IPS DF 6.9 (cell line): ENCODE measurements at places on chromosomes 3 and 15.

DNA sequence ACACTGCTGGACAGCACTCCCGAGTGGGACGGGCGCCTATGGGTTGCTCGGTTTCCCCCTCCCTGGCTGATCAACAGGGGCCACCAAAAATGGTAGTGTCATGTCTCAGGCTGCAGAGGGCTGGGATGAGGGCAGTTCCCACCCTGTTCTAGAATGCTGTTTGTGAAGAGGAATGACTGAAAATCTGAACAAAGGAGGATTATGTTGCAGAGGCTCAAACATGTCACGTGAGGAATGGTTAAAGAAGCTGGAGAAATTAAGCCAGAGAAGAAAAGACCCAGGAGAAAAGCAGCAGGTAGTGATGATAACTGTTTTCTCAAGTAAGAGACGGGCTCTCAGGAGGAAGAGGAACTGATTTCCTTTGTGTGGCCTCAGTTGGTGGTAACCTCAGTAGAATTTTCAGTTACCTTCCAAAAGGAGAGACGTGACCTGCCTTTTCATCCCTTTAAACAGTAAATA, 10.4 kb downstream of the SPG21 start:
- H3K27ac ChIP-seq: no peak overlapping the region
- H3K4me3 ChIP-seq: no peak overlapping the region
- 0 out of 2 replicates have a peak, but pooled peaks cover 2% of the 10 kb centered on the region for H3K4me1 ChIP-seq

GRCh38 chr3:116863822-116864589, 154.4 kb downstream of the TUSC7 start:
- peak overlapping the region; percentile 36; the same call in 1 of the 2 replicates for H3K4me3 ChIP-seq
- H3K27me3 ChIP-seq: no peaks in the 10 kb centered on the region
- no peaks in the 10 kb centered on the region for H3K4me1 ChIP-seq
- no peak overlapping the region for H3K27ac ChIP-seq

DNA sequence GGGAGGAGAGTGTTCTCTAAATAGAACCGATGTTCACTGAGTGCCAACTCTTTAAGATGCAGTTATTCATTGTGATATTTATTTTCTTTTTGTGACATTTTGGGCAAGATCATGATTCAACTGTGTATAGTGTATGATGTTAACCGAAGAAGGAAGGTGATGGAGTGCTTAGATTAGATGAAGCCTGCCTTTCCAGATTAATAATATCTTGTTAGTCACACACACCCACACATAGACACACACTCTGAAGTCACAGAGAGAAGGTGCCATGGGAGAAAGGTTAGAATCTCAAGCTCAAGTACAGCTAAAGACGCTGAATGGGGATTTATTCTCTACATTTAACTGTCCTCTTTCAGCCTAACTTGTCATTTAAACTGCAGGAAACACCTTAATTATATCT, 77.0 kb downstream of the SLC9A9 start:
- no peak overlapping the region for H3K27ac ChIP-seq
- no peaks in the 10 kb centered on the region; the same call in 1 of the 2 replicates for H3K4me1 ChIP-seq
- H3K4me3 ChIP-seq: no peak overlapping the region
- H3K27me3 ChIP-seq: no peaks in the 10 kb centered on the region
- H3K36me3 ChIP-seq: no peaks in the 10 kb centered on the region

DNA sequence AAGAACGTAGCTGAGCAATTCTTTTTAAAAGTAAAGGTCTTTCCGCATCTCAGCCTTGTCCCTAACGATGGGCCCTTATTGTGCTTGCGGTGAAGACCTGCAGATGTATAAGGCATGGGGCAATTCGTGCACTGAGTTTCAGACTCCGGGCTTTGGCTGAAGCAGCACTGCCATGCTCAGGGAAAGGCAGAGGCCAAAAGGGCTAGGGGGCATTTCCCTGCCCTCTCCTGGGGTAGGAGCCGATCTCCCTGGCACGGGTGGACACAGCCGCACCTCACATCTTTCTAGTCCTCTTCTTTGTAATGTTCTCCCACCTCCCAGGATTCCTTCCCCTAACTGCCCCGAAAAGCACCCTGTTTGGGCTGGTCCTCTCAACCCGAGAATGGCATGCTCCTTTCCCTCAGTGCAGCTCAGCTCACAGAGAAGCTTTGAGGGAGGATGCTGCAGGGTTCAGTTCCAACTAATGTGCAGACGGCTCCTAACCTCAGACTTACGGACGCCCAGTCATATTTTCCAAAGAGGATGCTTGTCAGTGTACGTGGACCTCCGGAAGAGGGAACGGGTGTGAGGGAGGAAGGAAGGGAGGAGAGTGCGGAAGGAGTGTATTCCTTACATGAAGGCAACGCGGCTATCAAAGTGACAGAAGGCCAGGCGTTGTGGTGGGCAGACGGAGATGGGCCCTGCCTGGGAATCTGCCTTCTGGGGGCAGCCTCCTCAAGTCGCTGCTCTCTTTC, 61.2 kb downstream of the SYNM start:
- no peaks in the 10 kb centered on the region for H3K27me3 ChIP-seq
- H3K4me1 ChIP-seq: no peaks in the 10 kb centered on the region
- no peaks in the 10 kb centered on the region for H3K36me3 ChIP-seq
- H3K27ac ChIP-seq: no peak overlapping the region
- H3K4me3 ChIP-seq: no peak overlapping the region
- DNase-seq: no peak

DNA sequence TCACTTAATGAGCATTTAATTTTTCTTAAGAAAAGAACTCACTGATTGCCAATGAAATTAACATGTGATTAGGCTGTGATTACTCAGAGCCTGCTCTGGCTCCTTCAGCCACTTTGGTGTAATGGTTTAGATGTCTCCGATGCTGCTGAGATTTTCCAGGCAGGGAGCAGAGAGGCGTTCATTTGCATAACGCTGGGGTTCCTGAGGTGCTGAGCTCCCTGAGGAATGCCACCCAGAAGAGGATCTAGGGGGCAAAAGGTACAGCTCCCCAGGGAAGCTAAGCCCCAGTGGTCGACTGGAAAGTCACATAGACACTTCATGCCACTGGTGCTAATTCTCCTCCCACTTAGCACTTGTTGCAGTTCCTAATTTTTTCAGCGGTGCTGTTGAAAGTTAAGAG, 119.5 kb downstream of the USP13 start:
- H3K36me3 ChIP-seq: peaks cover 7% of the 10 kb centered on the region; the same call in 1 of the 2 replicates
- H3K27ac ChIP-seq: no peak overlapping the region
- H3K4me1 ChIP-seq: peaks cover 2% of the 10 kb centered on the region; the same call in 1 of the 2 replicates
- no peak overlapping the region for H3K4me3 ChIP-seq
- H3K27me3 ChIP-seq: no peaks in the 10 kb centered on the region

DNA sequence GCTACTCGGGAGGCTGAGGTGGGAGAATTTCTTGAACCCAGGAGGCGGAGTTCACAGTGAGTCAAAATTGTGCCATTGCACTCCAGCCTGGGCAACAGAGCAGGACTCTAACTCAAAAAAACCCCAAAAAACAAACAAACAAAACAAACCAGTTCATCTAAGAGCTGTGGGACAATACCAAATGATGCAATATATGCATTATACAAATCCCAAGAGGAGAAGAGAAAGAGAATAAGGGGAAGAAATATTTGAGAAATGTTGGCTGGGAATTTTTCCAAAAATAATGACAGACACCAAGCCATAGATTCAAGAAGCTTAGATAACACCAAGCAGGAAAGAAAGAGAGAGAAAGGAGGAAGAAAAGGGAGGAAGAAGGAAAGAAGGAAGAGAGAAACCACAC, 82.5 kb downstream of the KLF13 start:
- H3K27me3 ChIP-seq: no peaks in the 10 kb centered on the region
- H3K27ac ChIP-seq: no peak overlapping the region
- H3K4me3 ChIP-seq: no peak overlapping the region
- no peaks in the 10 kb centered on the region for H3K36me3 ChIP-seq

DNA sequence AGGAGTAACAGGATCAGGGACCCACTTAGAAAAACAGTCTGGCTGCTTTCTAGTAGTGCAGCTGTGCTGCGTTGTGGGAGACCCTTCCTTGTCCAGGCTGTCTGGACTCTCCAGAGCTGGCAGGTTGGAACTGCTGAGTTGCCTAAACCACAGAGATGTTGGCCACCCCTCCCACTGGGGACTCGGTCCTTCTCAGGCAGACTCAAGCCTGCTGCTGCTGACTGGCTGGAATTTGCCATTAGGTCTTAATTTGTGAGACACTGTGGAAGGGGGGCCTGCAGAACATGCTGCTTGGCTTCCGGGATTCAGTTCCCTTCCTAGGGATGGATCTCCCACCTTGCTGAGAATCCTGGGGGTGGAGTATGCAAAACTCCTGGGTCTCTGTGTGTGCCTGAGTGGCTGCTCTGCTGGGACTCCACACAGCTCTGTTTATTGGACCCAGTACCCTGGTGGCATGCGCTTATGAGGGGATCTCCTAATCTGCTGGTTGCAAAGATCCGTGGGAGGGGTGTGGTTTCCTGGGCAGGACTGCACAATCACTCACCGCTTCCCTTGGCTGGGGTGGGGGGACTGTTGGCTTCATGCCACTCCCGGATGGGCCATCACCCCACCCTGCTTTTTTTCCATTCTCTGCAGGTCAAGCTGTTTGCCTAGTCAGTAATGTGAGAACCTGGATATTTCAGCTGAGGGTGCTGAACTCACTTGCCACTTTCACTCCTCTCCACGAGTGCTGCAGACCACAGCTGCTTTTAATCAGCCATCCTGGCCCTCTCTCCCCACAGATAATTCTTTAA, 150.5 kb downstream of the CFAP20DC start:
- no peaks in the 10 kb centered on the region for H3K27me3 ChIP-seq
- no peak for DNase-seq
- H3K36me3 ChIP-seq: peaks cover 2% of the 10 kb centered on the region; the same call in 1 of the 2 replicates

DNA sequence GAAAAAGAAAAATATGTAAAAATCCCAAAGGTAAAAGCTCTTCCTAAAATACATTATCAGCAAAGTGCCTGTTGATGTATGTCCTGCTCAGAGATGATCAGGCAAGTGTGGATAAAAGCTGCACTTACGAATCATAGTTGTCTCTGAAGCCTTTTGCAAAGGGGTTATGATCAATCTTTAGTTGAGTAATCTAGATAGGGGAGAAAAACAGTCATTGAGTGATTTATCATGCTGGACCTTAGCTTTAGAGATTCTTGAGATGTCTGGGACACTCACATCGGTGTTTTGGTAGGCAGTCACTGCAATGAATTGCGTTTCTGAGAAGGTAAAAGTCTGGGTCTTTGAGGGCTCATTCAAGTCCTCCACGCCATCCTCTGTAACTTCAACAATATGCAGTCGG, 3.7 kb downstream of the EOMES start:
- H3K4me3 ChIP-seq: no peak overlapping the region
- H3K4me1 ChIP-seq: peaks cover 8% of the 10 kb centered on the region
- H3K27ac ChIP-seq: no peak overlapping the region

DNA sequence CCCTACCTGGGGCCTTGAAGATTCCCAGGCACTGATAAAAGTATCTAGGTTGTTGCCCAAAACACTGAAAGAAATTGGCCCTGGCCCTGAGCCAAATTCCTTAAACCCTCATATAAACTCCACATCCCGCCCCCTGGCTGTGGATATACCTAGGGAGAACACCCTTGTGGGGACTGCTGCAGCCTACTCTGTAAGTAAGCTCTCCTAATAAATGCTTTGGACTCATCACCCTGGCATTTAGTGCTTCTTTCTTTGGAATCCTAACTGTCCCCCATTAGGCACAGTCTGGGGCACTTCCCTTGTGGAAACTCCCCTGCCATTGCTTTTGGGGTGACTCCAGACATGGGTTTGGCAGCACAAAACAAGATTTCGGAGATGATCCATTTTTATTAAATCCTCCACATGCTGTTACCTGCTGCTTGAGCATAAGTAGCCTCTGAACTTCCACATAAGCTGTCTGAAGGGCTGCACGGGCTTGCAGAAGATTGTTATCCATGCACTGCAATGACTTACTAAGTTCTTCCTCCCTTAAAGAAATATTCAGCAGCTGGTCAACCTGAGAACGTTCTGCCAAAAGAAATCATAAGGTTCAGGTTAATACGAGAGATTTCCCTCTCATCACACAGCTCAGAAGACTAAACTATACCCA, 46.4 kb downstream of the ZNF106 start:
- no peak overlapping the region for H3K4me3 ChIP-seq
- H3K27me3 ChIP-seq: no peaks in the 10 kb centered on the region
- DNase-seq: no peak
- H3K4me1 ChIP-seq: no peaks in the 10 kb centered on the region
- H3K36me3 ChIP-seq: peaks cover 5% of the 10 kb centered on the region; the same call in 1 of the 2 replicates
